ENCODE measurements at places on chromosomes 11 and 22.

DNA sequence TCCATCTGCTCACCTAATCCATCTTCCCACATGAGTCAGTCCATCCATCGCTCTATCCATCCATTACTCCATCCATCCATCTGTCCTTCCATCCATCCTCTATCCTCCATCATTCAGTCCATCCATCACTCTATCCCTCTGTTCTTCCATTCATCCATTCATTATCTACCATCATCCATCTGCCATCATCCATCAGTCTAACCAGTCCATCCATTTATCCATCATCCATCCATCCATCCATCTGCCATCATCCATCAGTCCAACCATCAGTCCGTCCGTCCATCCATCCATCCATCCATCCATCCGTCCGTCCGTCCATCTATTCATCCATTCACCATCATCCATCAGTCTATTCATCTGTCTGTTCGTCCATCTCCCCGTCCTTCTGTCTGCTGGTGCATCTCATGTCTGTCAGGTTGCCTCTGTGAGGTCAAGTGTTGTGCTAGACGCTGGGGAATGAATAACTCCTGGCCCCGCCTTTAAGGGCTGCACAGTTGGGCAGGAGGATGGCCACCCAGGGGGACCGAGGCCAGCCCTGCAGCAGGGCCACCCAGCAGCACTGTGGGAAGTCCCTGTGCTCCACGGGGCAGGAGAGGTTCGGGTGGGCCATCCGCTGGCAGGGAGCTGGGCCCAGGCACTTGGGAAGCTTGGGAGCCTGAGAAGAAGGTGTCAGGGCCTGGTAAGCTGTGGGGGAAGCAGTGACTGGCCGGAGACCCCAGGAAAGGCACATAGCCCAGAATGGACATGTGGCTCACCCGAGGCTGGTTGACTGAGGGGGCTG, 137.1 kb downstream of the CTTN start:
- no peak for DNase-seq

GRCh38 chr11:131668500-131669400, 298.3 kb downstream of the NTM start:
- DNase-seq, result peak; percentile 17

- no peak for DNase-seq
These were observed 843.0 kb downstream of the TBC1D22A start for GRCh38 chr22:47605441-47605840.

- DNase-seq, result no peak
These were observed 71.2 kb downstream of the MYO7A start for GRCh38 chr11:77199137-77199745.

DNA sequence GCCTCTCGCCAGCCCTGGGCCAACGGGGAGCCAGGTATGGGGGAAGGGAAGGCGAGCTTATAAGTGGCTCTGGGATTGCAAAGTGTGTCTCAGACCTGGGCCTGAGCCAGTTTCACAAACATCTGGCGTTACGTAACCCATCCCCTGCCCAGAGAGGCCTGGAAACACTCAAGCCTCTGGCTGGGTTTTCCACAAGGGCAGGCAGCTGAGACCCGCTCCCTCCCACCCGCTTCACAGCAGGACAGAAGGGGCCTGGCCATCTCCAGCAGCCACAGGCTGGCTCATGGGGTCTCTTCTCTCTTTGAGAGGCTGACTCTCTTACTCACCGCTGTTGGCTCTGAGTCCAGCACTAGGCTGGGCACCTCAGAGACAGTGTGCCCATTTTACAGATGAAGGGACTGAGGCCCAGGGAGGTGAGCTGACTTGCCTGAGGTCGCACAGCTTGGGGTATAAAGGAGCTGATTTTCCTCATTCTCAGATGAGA, 44.5 kb downstream of the TRIOBP start:
- DNase-seq, result no peak

- no peak for DNase-seq
These were observed 429 bp downstream of the SLC39A13 start for GRCh38 chr11:47408598-47409439.

GRCh38 chr11:126630893-126631798, 275.7 kb downstream of the ST3GAL4 start:
- no peak for DNase-seq

- DNase-seq, result no peak
These were observed 21.7 kb downstream of the SLC37A2 start for GRCh38 chr11:125084761-125085231.

DNA sequence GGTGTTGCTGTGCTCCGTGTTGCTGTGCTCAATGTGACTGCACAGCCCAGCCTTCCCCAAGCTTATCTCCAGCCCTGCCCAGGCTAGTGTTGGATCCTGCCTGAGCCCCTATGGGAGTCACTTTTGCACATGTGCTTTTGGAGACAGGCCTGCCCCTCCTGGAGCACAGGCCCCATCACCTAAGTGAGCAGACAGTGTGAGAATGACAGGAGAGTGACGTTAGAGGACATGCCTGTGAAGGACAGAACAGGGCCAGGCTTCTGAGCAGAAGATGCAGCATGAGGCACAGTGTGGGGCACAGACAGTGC, 36.6 kb upstream of the SUSD2 start:
- DNase-seq, result no peak

DNA sequence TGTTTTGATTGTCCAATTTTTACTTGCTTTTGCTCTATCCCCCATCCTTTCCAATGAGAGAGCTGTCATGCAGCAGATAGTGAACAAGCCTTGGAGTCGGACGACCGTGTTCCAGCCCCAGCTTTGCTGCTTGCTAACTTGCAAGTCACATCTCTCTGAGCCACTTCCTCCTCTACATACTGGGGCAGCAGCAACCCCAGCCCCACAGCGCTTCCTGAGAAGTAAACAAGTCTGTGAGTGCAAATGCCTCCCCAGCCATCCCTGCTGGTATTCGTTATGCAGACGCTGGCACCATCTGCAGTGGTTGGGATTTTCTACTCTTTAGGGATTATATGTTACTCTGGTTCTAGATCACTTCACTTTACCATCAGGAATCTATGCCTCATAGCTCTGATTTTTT, 35.0 kb downstream of the TPBGL start:
- peak; percentile 39 for DNase-seq

- peak; percentile 5 for DNase-seq
These were observed 47.2 kb upstream of the CEP295 start for GRCh38 chr11:93614173-93614722.

Measured in stimulated activated naive CD8-positive, alpha-beta T cell treated with anti-CD3 and anti-CD28 coated beads, Interleukin-15, amount 100 ng/mL, for 72 hours (primary cell).